ENCODE measurements at places on chromosomes 7 and 10.

DNA sequence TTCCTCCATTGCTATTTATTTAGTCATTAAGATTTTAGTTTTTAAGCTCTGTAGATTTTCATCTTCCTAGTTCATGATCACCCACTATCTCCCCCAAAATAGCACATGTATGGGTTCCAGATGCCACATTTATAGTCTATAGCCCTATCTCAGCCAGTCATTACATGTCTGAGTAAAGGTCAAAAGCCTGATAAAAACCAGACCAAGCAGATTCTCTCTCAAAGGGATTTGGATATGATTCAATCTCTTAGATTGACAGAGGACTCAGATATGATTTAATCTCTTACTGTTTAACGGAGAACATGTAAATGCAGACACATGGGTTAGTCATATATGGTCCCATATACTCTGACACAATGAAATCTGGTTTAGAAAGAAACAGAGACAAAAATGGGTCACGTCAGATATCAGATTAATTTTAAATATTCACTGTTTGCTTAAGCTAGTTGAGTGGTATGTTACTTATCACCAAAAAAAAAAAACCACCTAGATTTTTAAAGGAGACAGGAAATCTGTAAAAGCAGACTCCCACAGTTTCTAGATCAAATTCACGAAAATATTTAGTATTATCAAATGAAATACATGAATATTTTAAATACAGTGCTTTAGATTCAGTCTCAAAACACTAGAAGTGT, 107.0 kb upstream of the LRRN3 start:
- no peak for DNase-seq

DNA sequence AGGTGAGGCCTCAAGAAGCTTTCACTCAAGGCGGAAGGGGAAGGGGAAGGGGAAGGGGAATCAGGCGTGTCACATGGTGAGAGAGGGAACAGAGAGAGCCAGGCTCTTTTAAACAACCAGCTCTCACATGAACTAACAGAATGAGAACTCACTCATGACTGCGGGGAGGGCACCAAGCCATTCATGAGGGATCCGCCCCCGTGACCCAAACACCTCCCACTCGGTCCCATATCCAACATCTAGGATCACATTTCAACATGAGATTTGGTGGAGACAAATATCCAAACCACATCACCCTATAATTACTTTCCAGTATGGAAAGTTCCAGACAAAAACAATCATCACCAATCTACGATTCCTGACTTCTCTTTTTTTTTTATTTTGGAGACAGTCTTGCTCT, 22.9 kb downstream of the HIP1 start:
- DNase-seq: no peak

DNA sequence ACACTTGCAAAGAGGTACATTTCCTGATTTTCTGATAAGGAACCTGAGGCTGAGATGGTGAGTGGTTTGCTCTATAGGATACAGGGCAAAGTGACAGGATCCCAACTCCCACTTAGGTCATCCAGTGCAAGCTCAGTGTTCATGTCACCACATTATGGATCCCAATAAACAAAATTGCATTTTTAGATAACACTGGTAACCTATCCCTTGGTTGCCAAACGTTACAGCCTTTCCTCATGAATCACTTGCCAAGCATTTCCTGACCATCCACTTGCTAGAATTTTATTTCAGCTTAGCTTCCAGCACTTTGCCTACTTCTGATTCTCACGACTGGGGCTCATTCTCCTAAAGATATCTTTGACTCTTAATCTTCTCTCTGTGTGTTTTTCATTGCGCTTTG, 131.4 kb upstream of the ODAD2 start:
- DNase-seq: no peak

DNA sequence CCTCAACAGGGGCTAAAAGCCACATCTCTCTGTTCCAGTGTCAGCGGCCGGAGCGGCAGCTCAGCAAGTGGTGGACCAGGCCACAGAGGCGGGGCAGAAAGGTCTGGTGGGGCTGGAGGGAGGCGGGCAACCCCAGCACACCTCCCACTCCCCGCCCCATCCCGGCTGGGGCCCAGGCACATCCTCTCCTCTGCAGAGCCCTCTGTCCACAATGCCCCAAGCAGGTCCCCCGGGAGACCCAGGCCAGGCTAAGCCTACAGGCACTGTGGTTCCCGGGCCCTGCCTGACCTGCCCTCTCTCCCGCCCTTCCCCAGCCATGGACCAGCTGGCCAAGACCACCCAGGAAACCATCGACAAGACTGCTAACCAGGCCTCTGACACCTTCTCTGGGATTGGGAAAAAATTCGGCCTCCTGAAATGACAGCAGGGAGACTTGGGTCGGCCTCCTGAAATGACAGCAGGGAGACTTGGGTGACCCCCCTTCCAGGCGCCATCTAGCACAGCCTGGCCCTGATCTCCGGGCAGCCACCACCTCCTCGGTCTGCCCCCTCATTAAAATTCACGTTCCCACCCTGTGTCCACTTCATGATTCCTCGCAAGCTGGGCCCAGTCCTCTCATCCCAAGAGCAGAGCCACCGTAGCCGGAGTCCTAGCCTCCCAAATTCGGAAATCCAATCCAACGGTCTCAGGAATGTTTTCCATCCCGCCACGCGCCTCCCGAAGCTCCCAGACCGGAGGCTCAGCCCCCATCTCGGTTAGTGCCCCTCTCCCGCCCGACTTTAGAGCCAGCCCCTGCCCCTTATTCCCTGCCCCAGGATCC, 2.1 kb downstream of the ADIRF start:
- peak; percentile 57 for DNase-seq

- no peak for DNase-seq
Observed at GRCh38 chr7:70455925-70456324, 676.0 kb upstream of the GALNT17 start.

DNA sequence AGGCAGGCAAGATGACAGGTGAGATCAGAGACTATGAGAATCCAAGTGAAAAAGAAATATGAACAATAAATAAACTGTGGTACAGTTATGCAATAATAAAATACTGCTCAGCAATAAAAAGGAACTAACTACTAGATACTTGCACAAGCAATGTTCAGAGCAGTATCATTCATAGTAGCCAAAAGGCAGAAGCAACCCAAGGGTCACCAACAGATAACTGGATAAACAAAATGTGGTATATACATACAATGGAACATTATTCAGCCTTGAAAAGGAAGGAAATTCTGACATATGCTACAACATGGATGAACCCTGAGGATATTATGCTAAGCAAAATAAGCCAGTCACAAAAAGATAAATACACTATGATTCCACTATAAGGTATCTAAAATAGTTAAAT, 76.9 kb upstream of the KCNIP2 start:
- DNase-seq: no peak

- DNase-seq: no peak
Observed at GRCh38 chr10:34437906-34438305, 377.2 kb downstream of the PARD3 start.

DNA sequence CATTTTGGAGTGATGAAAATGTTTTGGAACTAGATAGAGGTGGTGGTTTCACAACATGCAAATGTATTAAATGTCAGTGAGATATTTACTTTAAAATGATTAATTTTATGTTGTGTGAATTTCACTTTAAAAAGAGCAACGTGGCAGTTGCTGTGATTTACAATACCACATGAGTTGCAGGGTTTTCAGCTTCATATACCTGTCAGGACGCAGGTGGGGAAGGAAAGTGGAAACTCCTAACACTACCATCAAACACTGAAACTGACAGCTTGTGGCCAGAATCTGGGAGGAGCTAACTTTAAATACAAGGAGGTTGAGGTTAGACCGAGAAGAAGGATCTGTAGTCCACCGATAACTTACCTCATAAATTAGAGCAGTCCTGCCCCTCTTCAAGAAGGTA, 168.9 kb upstream of the TMEM72 start:
- no peak for DNase-seq

DNA sequence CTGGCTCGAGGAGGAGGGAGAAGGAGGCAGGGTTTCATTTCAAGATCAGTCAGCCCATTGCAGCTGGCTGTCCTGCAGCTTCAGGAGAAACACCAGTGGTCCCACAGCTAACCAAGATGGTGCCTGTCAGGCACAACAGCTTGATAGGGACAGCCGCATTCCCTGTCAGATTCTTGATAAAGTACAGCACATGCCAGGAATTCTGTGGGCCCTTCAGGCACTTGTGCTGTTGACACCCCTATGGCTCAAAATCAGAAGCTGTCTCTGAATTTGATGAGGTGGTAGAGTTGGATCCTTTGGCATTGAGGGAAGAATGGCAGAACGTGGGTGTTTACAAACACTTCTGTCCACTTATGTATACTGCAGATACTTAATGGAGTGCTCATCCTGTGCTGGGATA, 354.3 kb downstream of the KCNMA1 start:
- DNase-seq: no peak

- DNase-seq: no peak
Observed at GRCh38 chr10:71068861-71069271, 143.5 kb upstream of the UNC5B start.

- DNase-seq: no peak
Observed at GRCh38 chr7:109476409-109476808, 906.7 kb downstream of the DNAJB9 start.

DNA sequence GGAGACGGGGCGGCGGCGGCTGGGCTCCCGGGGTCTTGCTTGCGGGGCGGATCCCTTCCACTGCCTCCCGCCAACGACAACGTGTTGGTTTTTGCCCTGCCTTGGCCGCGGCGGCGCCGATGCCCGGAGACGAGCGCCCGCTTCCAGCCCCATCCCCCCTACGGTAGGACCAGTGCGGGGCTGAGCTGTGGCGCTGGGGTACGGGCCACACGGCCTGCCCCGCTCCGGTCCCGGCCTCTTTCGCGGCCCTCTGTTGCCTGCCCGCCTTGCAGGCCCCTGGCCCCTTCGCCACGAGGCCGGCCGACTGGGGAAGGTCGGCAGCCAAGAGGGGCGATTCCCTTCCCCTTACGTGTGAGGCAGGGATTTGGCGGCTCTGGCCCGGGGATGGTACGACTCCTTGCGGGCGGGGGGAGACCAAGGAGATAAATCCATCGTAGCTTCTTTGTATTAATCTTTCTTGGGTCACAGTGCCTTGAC, 488 bp downstream of the EIF4H start:
- peak; percentile 65 for DNase-seq

DNA sequence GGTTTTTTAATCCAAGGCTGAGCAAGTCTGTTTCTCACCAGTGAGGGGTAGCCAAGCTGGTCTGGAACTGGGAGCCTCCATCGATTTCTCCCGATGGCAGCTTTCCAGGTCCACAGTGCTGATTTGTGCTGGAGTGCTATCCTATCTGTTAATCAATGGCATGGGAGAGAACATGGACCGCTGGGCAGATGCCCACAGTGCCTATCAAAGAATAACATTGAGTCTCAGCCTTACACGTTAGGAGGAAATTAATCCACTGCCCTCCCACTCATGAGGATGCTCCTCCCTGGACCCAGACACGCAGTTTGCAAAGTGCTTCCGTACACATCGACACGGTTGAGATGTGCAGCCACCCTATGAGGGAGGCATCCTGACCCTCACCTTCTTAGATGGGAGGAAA, 36.0 kb upstream of the CUX1 start:
- no peak for DNase-seq

- no peak for DNase-seq
Observed at GRCh38 chr10:102644066-102644645, at the start of gene TRIM8. Gene TRIM8, plus strand, starts transcription at chr10:102644479. Its CDS starts 139 bp downstream, at chr10:102644618.

DNA sequence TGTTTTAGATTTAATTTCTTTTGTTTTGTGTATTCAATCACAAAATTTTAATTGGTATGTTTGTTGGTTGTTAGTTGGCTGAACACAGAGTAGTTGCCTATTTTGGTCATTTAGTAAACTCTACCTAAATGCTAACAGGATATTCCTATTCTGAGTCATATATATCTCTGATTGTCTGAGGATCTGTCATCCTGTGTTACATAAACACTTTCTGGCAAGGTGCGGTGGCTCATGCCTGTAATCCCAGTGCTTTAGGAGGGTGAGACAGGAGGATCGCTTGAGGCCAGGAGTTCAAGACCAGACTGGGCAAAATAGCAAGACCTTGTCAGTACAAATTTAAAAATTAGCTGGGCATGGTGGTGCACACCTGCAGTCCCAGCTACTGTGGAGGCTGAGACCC, 178.6 kb downstream of the PLCE1 start:
- DNase-seq: no peak

- DNase-seq: no peak
Observed at GRCh38 chr10:75764974-75765788, 333.8 kb downstream of the LRMDA start.

DNA sequence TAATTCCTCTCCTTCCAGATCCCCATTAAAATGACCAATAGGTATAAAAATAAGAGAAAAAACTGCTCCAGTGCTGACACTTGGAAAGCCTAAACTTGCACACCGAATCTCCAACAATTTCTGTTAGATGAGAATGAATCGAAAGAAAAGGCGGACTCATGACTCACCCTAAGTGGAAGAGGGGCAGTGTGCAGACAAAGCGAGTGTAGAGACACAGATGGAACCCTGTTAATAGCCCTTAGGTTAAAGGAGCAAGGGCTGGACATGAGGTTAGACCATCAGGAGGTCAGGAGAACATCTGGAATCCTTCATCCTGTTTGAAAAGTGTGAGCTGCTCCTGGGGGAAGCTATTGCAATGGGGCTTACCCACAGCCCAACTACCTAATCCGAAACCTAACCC, 103.4 kb upstream of the GLI3 start:
- DNase-seq: no peak

DNA sequence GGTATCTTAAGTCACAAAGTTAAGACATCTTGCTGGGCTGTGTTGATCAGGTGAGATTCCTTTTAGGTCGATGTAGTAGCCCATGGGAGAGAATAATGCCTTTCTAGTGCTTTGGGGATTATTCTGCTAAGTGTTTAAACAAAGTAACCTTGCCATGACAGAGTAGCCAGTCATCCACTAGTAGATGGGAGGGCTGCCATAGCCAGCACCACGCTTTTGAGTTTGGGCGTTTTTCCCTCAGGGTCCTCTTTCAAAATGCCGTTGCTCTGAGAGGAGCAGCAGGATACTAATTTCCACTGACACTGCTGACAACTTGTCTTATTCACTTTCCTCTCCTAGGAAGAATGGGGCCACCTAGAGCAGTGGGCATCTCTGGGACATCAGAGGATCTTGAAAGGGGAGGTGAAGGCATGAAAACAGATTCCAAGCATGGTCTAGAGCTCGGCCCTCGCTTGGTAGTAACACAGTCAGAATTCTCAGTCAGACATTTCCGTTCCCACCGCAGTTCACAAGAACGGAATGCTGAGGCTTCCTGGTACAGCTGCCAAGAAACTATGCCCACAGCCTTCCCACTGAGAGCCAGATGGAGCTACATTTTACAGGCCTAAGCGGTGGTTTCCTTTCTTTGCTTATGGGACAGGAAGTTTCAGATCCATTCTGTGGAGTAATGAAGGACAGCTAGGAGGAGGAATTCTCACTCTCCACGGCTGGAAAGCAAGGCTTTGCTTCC, 15.3 kb upstream of the RSU1 start:
- DNase-seq: no peak

Data from muscle of arm (tissue), 14 donors.